Left renal cortex interstitium (tissue), 4 donors: ENCODE measurements at places on chromosomes 13 and 19.

GRCh38 chr13:41740479-41740878 is 220.4 kb downstream of the VWA8 start:
- no peak for DNase-seq

- DNase-seq = no peak
These were observed 140.9 kb downstream of the ZNF536 start for GRCh38 chr19:30513082-30513411.

GRCh38 chr13:46526100-46526735 is 26.8 kb upstream of the LRCH1 start:
- DNase-seq = no peak

GRCh38 chr19:35717665-35718344 is at the start of gene KMT2B:
Gene KMT2B (plus strand): TSS chr19:35718003. CDS start chr19:35718019, 16 bp downstream.
- peak; percentile 79 for DNase-seq

DNA sequence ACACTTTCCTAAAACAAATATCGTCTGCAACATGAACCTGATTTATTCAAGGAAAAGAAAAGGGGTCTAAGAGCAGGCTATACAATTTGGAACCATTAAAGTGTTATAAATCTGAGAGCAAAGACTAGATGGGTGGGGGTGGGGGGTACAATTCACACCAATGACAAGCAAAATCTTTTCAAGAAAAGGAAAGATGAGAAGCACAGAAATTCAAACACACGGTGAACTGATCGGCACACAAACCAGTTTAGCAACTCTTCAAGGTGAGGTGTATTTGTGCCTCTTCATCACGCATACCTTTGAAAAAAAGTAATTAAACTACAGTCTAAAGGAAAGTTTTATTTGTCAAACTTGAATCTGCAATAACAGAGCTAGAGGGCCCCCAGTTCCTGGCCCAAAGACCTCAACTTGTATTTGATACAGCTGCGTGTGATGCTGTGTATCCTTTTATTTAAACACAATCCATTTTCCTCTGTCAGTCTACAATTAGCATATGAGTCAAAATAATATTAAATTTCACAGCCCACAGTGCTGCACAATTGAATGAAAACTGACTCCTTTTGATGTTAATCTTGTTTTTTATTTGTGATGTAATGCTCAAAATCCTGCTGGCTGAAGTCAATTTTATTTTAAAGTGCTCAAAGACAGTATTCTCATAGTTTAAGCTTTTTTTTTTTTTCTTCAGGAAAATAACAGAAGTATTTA is 14.2 kb downstream of the EFNB2 start:
- no peak for DNase-seq

DNA sequence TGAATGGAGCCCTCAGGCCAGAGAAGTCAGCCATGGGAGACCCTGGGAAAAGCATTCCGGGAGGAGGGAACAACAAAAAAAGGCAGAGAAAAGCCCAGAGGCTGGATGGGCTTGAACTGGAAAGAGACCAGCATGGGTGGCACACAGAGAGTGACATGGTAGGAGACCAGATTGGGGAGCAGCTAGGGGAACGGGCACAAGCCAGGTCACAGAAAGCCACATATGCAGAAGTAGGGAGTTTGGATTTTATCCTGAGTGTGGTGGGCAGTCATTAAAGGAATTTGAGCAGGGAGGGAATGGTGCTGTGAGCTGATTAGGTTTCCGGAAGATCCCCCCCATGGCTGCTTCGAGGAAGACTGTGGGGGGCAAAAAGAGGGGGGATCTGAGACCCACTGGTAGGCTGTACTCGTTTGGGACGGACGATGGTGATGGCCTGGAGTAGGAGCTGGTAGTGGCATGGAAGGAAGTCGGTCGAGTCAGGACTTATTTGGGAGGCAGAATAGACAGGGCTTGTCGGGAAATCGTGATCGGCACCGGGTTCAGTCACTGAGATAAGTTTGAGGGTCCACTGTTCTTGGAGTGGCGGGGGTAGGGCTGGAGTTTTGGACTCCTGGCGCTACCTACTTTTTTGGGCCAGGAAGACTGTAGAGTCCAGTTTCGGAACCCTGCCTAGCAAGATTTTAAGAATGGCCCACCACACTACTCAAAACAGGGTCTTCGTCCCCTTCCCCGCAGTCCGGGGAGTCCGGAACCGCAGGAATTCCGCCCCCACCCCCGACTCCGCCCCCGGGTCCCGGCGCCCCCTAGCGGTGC is 949 bp downstream of the SERTAD1 start:
- no peak for DNase-seq

- no peak for DNase-seq
These were observed 4.2 kb upstream of the ZNF564 start for GRCh38 chr19:12555456-12555930.

DNA sequence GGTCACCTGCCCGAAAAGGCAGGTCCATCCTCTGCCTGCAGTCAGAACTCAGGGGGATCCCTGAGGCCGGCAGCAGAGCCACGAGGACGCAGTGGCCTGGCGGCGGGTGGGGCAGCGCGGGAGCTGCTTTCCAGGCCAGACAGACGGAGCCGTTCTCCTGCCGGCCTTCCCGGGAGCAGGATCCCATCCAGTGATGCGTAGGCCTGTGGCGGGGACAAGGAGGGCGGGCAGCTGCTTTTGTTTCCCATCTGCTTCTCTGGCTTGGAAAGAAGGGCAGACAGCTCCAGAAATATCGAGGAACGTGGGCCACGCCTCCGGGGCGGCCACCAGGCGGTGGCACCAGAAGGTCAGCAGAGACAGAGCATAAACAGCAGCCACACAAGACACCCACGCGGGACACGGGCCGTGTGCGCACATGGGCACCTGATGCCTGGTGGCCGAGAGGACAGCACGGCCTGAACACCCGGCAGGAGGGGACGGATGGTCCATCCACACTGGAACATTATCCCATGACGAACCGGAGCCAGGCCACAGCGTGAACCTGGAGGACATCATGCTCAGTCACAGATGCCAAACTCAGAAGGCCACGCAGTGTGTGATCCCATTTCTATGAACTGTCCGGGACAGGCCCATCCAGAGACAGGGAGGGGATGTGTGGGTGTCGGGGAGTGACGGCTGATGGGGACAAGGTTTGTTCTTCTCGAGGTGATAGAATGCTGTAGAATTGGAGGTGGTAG is 13.9 kb upstream of the MKNK2 start:
- DNase-seq = no peak

GRCh38 chr19:49937750-49938381 is 8.6 kb upstream of the NUP62 start:
- DNase-seq = no peak

GRCh38 chr13:37406031-37406430 is 192.5 kb downstream of the POSTN start:
- no peak for DNase-seq

DNA sequence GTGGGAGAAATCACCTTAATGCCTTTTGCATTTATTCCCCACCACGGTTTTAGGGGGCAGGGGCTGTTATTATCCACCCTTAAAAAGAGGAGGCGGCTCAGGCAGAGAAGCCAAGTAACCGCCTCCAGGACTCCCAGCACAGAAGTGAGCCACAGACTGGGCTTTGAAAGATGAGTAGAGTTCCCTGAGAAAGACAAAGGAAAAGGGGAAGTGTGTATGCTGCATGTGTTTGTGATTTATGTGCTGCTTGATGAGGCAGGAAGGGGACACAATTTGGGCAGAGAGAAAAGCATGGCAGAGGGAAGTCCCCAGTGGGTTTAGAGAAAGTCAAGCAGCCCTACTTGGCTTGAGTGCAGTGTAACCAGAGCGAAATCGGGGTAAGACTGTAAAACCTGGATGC is 85.0 kb downstream of the DOCK9 start:
- no peak for DNase-seq

GRCh38 chr13:50800091-50800739 is 43.3 kb downstream of the DLEU7 start:
- no peak for DNase-seq

DNA sequence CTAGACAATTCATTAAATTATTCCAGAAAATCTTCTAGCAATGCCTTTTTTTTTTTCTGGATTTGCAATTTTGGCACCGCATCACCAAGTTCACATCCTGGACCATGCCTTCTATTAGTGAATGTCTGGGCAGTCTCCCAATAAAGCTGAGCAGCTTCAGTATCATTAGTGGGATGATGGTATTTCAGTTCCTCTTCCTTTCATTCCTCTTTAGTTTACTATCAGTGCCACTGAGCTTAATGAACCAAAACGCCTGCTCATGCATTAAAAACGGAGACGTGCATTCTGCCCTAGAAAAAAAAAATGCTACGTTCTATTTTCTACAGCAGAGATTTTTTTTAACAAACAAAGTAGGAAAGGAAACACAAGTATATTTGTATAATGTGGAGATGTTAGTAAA is 343.0 kb downstream of the PCDH9 start:
- no peak for DNase-seq

GRCh38 chr13:109795011-109795410 is 8.6 kb upstream of the IRS2 start:
- DNase-seq = no peak

- DNase-seq = no peak
These were observed 4.3 kb upstream of the LATS2 start for GRCh38 chr13:21065686-21066085.
